ENCODE measurements at places on chromosomes 7 and 10.

- DNase-seq = no peak
Observed at GRCh38 chr10:86671419-86671818, 3.1 kb downstream of the LDB3 start.

DNA sequence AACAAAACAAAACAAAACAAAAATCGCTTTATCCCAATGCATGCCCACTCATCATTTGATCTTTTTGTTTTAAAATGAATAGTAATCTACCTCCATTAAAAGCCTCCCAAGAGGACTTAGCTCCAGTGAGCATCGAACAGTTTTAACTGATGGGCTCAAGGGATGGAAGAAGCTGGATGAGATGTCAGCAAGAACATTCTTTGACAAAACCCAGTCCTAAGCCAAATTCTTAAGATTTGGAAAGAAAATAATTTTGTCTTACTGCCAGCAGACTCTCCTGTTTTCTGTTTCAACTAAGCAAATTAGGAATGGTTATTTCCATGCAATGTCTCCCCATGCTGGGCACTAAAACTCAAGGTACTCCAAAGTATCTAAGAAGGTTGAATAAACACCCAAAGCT lies 127.3 kb downstream of the RNLS start:
- no peak for DNase-seq

DNA sequence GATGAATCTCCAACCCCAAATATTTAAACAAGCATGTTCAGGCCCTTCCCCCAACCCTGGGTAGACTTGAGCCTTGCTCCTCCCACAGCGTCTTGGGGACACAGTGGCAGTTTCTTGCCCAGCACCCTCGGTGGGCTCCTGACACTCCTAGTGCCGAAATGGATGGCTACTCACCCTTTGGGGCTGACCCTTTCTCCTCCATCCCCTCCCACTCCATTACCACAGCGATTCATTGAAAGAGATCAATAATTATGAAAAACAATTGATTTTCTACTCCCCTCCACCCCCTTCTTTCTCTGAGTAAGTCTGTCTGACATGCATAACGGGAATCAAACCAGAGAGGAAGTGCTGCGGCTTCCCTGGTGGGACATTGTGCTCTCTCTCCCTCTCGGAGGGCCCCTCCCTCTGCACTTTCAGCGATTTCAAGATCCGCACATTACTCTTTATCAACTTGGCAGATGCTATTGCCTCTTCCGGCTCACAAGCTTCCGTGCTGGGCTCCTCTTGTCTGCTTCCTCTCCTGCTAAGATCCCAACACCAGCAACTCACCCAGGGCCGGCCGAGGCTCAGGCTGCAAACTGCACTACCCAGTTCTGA lies 79.0 kb upstream of the PLXNA4 start:
- peak; percentile 19 for DNase-seq

- peak; percentile 78 for DNase-seq
Observed at GRCh38 chr10:135132-135600, at the start of gene ZMYND11. ZMYND11 (plus strand) TSS chr10:135455; CDS start chr10:180013, 44,558 bp downstream.

DNA sequence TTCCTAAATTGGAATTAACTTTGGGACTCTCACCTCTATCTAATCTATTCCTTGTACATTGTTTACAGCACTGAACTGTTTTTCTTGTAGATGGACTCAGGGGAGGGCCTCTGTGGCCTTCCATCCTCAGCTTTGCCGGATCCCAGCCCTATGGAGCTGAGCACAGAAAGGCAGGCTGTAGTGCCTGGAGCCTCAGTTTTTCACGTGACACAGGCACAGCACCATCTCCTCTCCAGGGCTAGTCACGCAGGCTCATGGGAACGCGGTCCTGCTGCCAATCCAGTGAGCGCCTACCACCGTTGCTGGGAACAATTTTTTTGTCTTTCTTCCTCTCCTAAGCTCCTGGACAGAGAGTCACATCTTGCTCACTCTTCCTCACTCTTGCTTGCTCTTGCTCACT lies 75.6 kb upstream of the DDC start:
- peak; percentile 46 for DNase-seq

- DNase-seq = no peak
Observed at GRCh38 chr10:120477743-120478141, 20.7 kb downstream of the PLPP4 start.

DNA sequence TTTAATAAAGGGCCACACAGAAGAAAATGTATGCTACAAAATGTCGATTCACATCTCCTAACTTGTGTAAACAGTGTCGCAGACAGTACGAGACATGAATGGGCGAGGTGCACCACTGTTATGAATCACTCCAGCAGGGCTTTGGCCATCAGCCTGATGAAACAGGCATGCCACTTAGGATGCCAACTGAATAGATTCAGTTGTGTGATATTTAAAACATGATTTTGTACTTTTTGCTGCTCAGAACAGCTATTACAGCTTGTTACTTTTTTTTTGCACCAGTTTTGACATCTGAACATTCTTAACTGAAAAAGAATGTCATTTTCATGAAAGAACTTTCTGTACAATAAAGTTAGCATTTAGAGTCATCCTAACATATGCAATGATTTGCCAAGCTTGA lies 138.1 kb downstream of the VTI1A start:
- no peak for DNase-seq

GRCh38 chr10:30839652-30840051 lies 192.0 kb downstream of the ZNF438 start:
- DNase-seq = no peak

GRCh38 chr7:101166909-101167644 lies 1.7 kb upstream of the VGF start:
- DNase-seq = no peak

Measured in midbrain (tissue), 1 donor.